ENCODE measurements at places on chromosomes 1 and 21.

- no peak for DNase-seq
Measured at GRCh38 chr1:234886081-234886984, 242.3 kb downstream of the TOMM20 start.

GRCh38 chr1:3473381-3473844 lies 18.9 kb downstream of the ARHGEF16 start:
- DNase-seq: no peak

- DNase-seq: no peak
Measured at GRCh38 chr1:42961312-42962091, 2.8 kb upstream of the SLC2A1 start.

DNA sequence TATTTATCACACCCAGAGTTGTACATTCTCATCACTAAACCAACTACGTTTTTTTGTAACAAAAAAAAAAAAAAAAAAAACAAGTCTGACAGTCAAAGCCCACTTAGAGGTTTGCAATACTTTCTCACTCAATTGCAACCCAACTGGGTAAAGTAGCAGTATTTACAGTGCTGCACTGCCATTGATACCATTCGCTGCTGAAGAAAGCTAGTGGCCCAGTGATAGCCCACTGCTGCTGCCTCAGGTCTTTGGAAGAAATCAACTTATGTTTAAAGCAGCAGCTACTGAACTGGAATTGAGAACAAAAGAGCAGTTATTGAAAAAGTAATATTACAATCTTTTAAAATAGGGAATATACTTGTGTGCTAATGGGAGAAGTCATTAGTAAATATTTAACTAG lies 2.7 kb downstream of the HNRNPU start:
- no peak for DNase-seq

GRCh38 chr1:154623358-154623757 lies 15.4 kb upstream of the ADAR start:
- DNase-seq: no peak

GRCh38 chr1:67367370-67368045 lies 59.8 kb downstream of the IL12RB2 start:
- DNase-seq: peak; percentile 39

Data from NCI-H2029 (cell line).